NCI-H1092 (cell line): ENCODE measurements at places on chromosomes 16 and 17.

DNA sequence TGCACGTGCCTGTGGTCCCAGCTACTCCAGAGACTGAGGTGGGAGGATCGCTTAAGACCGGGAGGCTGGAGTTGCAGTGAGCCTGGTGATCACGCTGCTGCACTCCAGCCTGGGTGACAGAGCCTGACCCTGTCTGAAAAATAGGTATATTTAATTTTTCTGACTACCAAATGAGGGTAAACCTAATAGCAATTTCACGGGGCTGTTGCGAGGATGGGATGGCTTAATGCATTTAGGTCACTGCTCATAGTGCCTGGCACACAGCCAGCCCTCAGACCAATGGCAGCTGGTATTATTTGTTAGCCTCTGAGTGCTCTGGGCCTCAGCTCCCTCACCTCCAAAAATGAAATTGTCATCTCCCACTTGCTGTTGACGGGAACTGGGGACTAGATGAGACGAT is 5.9 kb upstream of the CDIP1 start:
- no peak for DNase-seq

- DNase-seq: no peak
Measured at GRCh38 chr16:86424985-86425384, 85.3 kb upstream of the FOXF1 start.

DNA sequence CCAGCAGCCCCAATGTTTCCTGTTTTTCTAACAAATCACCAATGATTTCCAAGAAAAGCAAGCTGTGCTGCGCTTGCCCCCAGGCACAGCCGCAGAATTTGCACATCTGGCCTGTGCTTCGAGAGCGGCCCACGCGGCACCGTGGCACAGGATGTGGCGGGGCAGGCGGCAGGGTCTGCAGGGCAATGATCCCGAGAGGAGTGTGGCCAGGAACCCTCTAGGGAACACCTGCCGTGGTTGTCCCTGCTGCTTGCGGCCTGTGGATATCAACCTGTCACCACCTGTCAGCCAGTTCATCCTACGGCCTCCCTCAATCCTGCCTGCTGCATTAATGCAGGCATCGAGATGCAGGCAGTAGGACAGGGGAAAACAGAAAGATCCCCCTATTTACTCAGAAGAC is 24.0 kb downstream of the PIK3R5 start:
- DNase-seq: no peak

DNA sequence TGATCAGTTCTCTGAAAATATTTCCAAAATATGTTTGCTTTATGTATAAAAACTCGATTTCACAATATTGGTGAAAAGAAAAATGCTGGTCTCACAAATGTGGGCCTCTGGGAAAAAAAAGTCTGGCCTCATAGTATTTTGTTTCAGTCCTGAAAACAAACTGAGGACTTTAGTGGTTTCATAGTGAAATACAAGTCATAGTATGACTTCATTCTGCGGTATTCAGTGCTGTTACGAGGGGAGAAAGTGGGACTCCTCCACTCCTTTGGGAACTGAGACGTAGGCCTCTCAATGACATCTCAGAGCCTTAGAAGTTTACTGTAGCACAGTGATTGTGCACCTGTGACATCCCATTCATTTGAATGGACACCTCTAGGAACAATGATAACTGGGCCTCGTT is 56.0 kb downstream of the CYB561 start:
- no peak for DNase-seq

DNA sequence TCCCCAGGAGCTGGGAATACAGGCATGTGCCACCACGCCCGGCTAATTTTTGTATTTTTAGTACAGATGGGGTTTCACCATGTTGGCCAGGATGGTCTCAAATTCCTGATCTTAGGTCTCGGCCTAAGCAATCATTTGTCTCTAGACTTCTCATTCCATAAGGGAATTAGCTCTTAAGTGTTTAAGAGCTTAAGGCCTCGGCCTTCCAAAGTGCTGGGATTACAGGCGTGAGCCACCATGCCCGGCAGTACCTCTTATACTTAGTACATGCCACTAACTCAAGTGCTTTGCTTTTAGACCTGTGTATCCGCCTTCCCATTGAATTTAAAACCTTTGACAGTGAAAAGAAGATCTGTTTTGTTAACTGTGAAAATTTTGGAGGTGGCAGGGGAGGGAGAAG is 16.6 kb upstream of the IL21R start:
- no peak for DNase-seq

GRCh38 chr17:59346341-59346740 is 14.9 kb downstream of the YPEL2 start:
- DNase-seq: no peak

GRCh38 chr17:64190472-64190871 is 60.5 kb upstream of the ERN1 start:
- peak; percentile 6 for DNase-seq
